ENCODE measurements at places on chromosomes 12 and 14. TPM values are rescaled to one million over a fixed set of nuclear protein-coding genes. Genes with fewer than 3 reads are reported as not detected.

Gene TPH2
- not detected for total RNA-seq

GRCh38 chr12:42325653-42326474 is at the start of the genes PPHLN1 and ZCRB1:
TSS of gene PPHLN1 (plus strand) at chr12:42326167. CDS start at chr12:42335903, 9,736 bp downstream.
TSS of gene ZCRB1 (minus strand) at chr12:42326094. CDS start at chr12:42324102, 1,992 bp downstream.
- H3K4me3 ChIP-seq = peak within 1 kb of the TSS; percentile 91
- H3K27me3 ChIP-seq = no peaks in the 10 kb centered on the region
- H3K27ac ChIP-seq = peak within 1 kb of the TSS; percentile 96
- peaks cover 4% of the 10 kb centered on the region for H3K36me3 ChIP-seq
- peak; percentile 94 for DNase-seq
- H3K4me1 ChIP-seq = peaks cover 11% of the 10 kb centered on the region

- H3K27ac ChIP-seq = peak overlapping the region; percentile 25
- no peaks in the 10 kb centered on the region for H3K36me3 ChIP-seq
- H3K4me1 ChIP-seq = peaks cover 24% of the 10 kb centered on the region
- H3K27me3 ChIP-seq = no peaks in the 10 kb centered on the region
- no peak for DNase-seq
Observed at GRCh38 chr14:89720076-89720687, 234.3 kb downstream of the EFCAB11 start.

Gene KRT79
- not detected for total RNA-seq

Gene CFAP251
- 1.7 TPM for total RNA-seq

DNA sequence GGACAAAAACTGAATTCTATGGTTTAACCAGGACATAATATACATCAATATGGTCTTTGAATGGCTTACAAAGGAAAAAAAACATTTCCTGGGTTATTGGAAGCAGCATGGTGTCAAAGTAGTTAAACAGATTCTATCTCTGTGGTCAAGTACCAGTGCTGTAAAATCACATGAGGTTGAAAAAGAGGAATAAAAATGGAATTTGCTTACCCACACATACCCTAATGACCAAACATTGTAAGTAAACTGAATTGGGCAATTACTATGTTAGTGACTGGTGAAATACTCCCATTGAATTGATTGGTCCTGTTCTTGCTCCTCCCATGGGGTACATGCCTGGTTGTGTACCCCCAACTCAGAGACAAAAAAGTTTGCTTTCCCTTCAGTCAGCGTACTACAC is 19.6 kb downstream of the IFNG start:
- H3K27me3 ChIP-seq = no peaks in the 10 kb centered on the region
- H3K36me3 ChIP-seq = no peaks in the 10 kb centered on the region
- H3K4me1 ChIP-seq = no peaks in the 10 kb centered on the region

Data from muscle of leg (tissue), 16 donors.